NCI-H446 (cell line): ENCODE measurements at places on chromosomes 11 and 22.

DNA sequence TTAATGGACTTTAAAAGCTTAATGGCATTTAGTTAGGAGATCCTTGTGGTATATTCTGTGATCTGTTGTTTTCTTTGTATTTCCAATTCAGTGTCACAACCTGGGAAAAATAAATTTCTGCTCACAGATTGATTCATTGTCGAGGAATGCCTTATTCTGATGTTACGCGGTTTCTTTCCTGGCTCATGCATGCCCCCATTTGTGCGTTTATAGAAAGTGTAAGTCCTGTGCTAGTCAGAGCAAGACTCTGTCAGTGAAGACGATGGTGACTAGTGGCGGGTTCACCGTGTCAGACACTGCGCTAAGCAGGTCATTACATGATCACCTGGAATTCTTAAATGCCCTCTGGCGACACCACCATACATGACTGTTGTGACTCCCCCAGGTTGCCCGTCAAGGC, 169.4 kb downstream of the TBC1D22A start:
- DNase-seq, result no peak

DNA sequence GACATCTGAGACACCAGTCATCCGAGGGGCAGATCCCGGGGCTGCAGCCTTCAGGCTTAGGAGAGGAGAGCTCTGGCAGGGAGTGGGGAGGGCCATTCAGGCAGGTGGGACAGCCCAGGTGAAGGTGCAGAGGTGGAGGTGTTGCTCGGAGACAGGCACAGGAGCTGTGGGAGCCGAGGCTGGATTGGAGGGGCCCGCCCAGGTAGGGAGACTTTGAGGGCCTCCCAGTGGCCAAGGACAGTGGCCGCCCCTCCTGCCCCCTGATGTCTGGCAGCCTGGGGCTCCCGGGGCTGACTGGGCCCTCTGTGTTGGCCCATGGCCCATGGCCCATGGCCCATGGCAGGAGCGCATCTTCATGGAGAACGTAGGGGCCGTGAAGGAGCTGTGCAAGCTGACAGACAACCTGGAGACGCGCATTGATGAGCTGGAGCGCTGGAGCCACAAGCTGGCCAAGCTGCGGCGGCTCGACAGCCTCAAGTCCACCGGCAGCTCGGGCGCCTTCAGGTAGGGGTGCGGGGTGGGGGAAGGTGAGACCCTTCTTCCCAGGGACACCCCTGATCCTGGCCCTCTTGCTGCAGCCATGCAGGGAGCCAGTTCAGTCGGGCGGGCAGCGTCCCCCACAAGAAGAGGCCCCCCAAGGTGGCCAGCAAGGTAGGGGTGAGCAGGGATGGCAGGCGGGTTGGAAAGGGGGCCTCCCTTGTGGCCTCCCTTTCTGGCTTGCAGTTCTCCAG, 13.3 kb downstream of the TMEM258 start:
- DNase-seq, result no peak

DNA sequence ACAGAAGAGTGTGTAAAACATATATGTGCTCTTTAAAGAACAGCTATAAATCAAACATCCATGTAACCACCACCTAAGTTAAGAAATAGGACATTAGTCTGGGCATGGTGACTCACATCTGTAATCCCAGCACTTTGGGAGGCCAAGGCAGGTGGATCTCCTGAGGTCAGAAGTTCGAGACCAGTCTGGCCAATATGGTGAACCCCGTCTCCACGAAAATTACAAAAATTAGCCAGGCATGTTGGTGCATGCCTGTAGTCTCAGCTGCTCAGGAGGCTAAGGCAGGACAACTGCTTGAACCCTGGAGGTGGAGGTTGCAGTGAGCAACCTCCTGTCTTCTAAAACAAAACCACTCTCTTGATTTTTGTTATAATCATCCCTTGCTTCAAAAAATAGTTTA, 103.3 kb downstream of the LRRC32 start:
- DNase-seq, result no peak

DNA sequence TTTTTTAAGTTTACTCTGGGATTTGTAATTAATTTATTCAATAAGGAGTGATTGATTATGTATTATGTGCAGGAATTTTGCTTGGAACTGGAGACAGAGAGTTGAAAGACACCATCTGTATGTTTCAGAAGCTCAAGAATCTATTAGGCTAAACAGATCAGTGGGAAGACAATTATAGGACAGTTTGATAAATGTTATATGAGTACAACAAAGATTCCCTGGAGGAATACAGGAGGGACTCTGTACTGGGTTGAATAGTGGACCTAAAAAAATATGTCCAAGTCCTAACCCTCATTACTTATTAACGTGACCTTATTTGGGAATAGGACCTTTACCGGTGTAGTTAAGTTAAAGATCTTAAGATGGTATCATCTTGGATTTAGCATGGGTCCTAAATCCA, 681.2 kb downstream of the NELL1 start:
- no peak for DNase-seq

- no peak for DNase-seq
These were observed 18.4 kb downstream of the STIM1 start for GRCh38 chr11:3873712-3874349.

DNA sequence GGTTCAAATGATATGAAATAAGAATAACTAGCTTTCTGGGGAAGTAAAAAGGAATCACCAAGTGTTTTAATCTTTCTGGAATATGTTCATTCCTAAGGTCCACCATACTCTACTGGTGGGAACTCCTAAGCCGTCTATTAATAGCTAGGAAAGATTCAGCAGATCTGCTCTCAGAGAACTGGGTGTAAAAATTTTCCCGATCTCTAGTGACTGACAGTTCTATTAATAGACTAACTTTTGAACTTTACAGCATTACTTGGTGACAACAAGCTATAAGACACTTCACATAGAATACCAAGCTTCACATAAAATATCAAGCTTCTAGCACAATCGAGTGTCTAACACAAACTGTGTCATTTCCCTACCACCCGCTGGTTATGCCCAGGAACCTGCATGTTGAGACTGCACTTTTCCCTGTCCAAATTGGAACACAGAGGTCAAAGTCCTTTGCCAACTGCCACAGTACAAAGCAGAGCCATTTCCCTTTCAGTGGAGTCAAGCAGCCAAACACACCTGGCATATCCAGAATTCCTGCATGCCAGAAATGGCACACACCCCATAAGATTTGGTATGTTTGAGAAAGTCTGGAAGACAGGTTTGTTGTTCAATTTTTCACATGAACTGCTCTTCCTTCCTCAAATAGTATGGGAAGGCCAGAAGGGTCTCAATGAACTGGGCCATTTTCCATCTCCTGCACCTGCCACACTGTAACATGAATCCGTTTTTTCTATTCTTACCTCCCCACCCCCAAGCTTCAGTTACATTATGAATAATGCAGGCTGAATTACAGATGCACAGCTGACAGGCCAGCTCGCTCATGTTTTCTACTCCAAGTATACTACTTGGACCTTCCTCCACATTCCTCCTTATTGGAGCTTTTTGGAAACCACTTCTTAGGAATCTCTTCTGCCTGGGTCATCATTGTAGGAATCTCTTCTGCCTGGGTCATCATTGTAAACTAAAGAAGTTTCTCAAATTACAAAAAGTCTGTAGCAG, 3.7 kb downstream of the OSBP start:
- DNase-seq, result no peak

DNA sequence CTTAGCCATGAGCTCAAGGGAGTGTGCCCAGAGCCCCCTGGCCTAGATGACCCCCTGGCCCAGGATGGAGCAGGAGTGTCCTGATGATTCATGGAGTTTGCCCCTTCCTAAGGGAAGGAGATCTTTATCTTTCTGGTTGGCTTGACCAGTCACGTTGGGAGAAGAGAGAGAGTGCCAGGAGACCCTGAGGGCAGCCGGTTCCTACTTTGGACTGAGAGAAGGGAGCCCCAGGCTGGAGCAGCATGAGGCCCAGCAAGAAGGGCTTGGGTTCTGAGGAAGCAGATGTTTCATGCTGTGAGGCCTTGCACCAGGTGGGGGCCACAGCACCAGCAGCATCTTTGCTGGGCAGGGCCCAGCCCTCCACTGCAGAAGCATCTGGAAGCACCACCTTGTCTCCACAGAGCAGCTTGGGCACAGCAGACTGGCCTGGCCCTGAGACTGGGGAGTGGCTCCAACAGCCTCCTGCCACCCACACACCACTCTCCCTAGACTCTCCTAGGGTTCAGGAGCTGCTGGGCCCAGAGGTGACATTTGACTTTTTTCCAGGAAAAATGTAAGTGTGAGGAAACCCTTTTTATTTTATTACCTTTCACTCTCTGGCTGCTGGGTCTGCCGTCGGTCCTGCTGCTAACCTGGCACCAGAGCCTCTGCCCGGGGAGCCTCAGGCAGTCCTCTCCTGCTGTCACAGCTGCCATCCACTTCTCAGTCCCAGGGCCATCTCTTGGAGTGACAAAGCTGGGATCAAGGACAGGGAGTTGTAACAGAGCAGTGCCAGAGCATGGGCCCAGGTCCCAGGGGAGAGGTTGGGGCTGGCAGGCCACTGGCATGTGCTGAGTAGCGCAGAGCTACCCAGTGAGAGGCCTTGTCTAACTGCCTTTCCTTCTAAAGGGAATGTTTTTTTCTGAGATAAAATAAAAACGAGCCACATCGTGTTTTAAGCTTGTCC, 14.3 kb downstream of the ADORA2A start:
- no peak for DNase-seq
